ENCODE measurements at places on chromosomes 3 and 15.

- peak; percentile 93 for DNase-seq
Measured at GRCh38 chr15:57259568-57260040, 116.7 kb upstream of the CGNL1 start.

- no peak for DNase-seq
Measured at GRCh38 chr3:56115199-56115598, 353.1 kb downstream of the ERC2 start.

- no peak for DNase-seq
Measured at GRCh38 chr3:5197022-5197421, 9.5 kb downstream of the EDEM1 start.

- no peak for DNase-seq
Measured at GRCh38 chr3:114939920-114940319, 207.2 kb downstream of the ZBTB20 start.

Data from HAP-1 (cell line).